Stimulated activated naive CD8-positive, alpha-beta T cell treated with anti-CD3 and anti-CD28 coated beads, Interleukin-15, amount 100 ng/mL, for 72 hours (primary cell): ENCODE measurements at places on chromosomes 3 and 15.

GRCh38 chr3:23481616-23482278 lies 278.6 kb downstream of the UBE2E2 start:
- no peak for DNase-seq

DNA sequence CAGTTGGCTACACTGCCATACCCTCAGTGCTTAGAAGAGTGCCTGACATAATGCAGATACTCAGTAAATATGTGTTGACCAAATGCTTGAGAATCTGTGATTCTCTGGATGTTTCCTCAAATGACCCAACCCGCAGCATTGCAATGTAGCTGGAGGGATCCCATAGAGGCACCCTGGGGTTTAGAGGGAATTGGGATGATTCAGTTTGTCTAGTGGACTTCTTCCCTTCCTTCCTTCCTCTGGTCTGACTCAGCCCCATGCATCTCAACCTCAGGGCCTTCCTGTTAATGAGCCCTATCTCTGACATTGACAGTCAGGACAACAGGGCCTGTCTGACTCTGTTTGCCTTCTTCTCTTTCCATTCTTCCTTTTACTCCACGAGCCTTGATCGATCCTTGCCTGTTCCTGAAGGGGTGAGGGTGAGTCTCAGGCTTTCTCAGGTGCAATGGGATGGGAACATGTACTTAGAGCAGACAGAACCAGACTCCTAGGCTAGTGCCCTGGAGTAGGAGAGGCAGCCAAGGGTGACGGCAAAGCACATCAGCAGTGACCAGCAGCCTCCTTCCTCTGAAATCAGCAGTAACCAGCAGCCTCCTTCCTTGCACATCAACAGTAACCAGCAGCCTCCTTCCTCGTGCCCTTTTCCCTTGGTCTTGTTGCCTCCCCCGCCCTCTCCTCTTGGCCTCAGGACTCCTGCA lies 78.2 kb downstream of the DGKG start:
- no peak for DNase-seq

- DNase-seq: no peak
Observed at GRCh38 chr3:172066880-172067796, 27.8 kb downstream of the FNDC3B start.

DNA sequence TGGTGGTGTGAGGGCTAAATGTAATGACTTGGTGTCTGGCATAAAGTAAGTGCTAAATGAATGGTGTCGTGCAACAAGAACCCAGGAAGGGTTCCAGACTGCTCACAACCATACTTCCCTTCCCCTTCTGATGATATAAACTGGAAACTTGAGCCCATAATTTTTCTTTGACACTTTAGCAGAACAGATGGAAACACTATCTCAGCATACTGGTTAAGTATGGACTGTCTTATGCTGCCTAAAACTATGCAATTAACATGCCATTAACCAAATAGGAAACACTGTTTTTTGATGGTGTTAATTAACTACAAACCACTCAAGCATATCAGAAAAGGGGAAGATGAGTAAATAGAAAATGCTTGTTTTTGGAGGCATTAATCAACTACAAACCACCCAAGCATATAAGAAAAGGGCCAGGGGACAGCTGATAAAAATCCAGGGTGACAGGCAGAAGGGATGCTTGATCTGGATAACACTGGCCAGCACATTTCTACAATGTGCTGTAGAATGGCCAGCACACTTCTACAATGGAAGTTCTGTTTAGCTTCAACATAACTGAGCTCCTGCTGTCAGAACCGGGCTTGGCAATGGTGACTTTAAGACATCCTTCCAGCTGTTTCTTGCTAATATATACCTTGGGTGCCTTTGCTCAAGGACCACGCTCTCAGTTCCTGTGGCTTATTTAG lies 85.5 kb upstream of the FAM3D start:
- DNase-seq: no peak

DNA sequence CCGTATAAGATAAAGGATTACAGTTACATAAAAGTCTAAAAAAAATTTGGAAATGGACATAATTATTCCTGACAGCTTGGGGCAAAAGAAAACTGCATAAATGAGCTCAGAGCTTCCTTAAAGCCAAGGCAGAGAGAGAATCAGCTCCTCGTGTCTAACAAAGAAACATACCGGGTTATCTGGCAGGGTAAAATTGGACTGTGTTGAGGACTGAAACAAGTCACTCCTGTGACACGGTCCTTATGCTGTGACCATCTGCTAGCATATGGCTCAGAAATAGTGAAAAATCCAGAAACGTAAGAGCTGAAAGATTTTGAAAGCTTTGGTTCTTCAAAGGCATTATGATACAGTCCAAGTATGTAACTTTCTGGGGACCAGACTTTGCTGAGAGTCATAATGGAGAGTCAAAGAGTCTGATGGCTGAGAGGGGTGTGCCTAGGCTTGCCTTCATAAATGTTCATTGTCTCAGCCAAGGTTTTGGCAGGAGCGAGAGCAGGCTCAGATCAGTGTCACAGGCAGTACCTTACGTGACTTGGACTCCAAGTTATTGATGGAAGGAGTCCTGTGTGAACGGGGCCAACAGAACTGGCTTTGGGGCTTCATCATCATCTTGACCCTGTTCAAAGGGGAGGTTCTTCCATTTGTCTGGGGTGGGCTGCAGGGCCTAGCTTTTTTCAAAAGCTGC lies 12.5 kb downstream of the MAP6D1 start:
- no peak for DNase-seq

- DNase-seq: no peak
Observed at GRCh38 chr3:21894459-21895340, 143.7 kb upstream of the ZNF385D start.

- DNase-seq: no peak
Observed at GRCh38 chr3:148149556-148149955, 548.1 kb upstream of the AGTR1 start.

DNA sequence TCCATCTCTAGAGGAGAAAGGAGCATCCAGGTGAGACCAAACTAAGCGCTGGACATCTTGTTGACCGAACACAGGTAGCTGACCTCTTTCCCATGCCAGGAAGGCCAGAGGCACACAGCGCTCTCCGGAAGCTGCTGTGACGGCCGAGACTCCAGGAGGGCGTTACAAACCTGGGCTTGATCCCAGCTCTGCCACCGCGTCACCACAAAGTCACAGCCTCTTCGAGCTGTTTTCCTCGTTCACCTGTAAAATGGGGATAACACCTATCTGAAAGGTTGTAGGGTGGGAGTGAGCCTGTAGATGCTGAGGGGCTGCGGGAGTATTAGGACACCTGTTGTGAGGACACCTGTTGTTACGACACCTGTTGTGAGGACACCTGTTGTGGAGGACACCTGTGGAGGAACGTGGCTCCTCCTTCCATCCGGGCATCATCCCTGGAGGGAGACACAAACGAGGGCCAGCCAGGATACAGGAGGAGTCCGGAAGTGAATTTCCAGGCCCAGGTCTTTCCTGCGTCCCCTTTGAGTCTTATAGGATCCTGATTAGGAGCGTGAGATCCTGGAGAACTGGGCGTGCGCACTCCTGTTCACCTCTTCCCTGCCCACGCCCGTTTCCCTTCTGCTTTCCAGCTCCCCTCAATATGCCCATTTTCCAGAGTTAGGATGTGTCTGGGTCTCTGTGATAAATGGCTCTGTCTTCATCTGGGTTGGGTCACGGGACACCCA lies 2.3 kb upstream of the MUC4 start:
- no peak for DNase-seq

DNA sequence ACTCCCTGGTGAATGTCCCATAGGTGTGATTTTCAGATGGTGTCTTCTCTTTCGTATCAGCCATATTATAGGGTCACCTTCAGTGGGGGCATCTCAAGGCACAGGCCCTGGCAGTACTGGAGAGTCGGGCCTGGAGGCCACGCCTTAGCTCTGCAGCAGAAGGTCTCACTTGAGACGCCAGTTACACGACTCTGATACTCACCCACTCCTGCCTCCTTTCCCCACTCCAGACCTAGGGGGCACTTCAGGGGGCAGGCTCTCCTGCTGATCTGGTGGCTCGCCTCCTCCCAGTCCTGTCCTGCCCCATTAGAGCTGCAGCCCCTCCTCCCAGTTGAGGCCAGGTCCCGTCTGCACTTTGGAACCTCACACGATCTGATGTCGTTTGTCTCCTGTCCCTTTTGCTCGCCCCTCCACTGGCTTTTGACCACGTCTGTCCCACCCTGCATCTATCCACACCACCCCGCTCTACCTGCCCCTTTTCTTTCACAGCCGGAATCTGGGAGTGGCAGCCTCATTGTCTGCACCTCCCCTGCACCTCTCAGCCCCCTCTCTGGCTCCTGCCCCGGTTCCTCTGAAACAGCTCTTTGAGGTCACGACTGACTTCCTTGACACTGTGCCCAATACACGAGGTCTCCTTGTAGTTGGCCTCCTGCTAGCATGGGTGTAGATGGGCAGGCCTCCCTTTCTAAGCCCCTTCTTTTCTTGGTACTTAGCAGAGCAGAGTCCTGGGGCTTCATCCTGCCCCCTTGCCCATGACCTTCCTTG lies 181.9 kb downstream of the NSMCE3 start:
- DNase-seq: no peak

DNA sequence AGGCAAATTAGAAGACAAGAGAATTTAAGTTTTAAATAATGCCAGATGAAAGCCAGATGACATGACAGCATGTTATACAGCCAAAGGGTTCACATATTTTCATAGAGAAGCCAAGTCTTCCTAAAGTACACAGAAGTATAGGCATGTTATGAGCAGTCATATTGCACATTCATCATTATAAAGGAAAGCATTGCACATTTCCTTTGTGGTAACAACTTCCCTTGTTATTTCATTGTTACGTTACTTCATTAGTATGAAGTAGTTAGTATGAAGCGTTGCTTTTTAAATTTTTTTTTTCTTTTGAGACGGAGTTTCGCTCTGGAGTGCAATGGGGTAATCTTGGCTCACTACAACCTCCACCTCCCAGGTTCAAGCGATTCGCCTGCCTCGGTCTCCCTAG lies 4.6 kb upstream of the ABCC5 start:
- DNase-seq: no peak

GRCh38 chr3:144491333-144491732 lies 519.7 kb downstream of the DIPK2A start:
- no peak for DNase-seq

- DNase-seq: no peak
Observed at GRCh38 chr3:156519758-156520162, 35.2 kb downstream of the SSR3 start.

GRCh38 chr15:58710701-58711100 lies 38.8 kb downstream of the ADAM10 start:
- no peak for DNase-seq

- DNase-seq: no peak
Observed at GRCh38 chr3:174336784-174337183, 522.4 kb upstream of the NAALADL2 start.

- no peak for DNase-seq
Observed at GRCh38 chr3:175590745-175591144, 731.6 kb downstream of the NAALADL2 start.

DNA sequence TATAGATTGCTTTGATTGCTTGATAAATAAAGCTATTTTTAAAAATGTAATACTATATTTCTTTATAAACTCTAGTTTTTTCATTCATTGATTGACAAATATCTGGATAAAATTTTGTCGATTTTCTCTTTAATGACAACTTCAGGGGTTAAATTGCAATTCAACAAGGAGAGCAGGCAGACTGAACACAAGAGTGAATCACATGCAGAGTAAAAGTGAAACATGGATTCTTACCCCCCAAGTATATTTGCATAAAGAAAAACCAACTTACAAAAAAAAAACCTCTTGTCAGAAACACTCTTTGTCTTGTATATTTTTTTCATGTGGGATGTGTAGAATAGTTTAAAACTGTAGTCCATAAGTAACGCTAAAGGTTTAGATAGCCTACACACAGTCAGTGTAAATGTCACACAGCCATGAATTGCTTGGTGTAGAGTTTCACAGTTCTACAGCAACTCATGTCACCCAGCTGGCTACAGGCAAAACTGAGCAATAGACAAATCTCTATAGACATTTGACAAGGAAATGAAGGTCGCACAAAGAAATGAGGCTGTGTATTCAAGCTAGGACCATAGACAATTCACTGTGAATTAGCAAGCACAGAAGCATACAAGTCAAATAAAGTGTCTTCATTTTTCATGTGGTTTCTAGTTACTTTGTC lies 141.6 kb downstream of the THRB start:
- DNase-seq: no peak

GRCh38 chr3:36476286-36476942 lies 96.1 kb downstream of the STAC start:
- DNase-seq: no peak

DNA sequence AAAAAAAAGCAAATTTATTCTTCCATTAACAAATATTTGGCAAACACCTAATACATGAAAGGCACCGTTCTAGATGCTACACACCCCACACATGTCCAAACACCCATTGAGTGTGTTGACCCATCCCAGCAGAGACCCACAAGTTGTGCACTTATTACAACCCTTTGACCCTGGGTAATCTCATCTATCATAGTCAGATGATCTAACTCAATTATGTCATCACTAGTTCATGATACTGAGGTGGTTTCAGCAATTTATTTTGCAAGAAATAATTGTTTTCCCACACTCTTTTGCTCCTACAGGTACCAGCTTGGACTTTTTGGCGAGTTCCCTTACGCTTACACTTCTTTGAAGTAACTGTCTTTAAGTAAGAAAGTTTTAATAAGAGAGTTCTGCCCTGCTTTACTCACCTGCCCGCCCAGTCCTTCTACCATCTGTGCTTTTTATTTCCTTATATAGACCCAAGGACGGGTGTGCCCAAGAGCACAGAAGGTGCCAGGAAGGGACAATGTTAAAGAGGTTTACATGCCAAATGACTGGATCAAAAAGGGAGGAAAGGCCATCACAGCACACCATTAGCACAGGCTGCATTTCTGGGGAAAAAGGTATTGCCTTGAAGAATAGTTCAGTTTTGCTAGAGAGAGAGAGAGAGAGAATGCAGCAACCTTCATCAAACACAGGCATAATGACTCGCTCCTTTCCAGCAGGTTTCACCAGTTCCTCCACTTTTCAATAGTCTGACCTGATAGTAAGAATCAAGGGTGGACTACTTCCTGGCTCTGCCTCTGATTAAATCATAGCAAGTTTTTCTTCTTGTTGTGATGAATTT lies 54.5 kb upstream of the ATP11B start:
- no peak for DNase-seq

DNA sequence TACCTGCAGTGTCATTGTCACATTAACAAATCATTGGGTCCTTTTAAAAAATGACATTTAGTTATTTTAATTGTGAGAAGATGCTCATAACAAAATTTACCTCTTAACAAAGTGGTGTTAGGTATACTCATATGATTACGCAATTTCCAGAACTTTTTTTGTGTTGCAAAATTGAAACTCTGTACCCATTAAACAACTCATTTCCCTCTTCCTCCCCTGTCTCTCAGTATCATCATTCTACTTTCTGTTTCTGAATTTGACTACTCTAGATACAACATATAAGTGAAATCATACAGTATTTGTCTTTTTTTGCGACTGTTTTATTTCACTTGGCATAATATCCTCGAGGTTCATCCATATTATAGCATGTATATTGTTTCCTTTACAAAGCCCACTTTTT lies 58.7 kb upstream of the CHST2 start:
- DNase-seq: no peak
